ENCODE measurements at places on chromosomes 16 and 17. TPM values are rescaled to one million over a fixed set of nuclear protein-coding genes. Genes with fewer than 3 reads are reported as not detected.

The WNT9B gene
- total RNA-seq = not detected

The ARHGAP27 gene
- 47.0 TPM for total RNA-seq

The STX1B gene
- total RNA-seq = 0.07 TPM

The CRHR1 gene
- total RNA-seq = not detected

Data from endothelial cell of umbilical vein (primary cell).